NCI-H446 treated with DMSO at 0.1 percent for 48 hours (cell line): ENCODE measurements at places on chromosomes 1 and 21.

DNA sequence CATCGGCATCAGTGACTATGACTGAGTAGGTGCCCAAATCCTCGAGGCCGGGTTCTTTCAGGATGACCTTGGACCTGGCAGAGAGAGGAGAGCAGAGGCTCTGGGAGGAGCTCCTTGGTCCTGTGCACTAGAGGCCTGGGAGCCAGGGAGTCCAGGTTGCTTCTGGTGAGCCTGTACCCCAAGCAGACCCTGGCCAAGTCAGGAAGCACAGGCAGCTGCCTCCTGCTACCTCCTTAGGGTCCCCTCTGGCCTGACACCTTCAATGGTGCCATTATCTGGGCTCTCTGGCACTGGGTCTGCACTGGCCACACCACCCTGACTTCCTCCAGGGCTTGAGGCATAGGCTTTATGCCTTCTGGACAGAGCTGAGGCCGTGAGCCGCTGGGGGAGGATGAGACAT, 37.7 kb downstream of the MYOM3 start:
- DNase-seq, result no peak

GRCh38 chr1:58432851-58433668, 113.5 kb downstream of the OMA1 start:
- DNase-seq, result peak; percentile 74

GRCh38 chr1:23100074-23100748, 68.4 kb downstream of the LUZP1 start:
- peak; percentile 81 for DNase-seq

DNA sequence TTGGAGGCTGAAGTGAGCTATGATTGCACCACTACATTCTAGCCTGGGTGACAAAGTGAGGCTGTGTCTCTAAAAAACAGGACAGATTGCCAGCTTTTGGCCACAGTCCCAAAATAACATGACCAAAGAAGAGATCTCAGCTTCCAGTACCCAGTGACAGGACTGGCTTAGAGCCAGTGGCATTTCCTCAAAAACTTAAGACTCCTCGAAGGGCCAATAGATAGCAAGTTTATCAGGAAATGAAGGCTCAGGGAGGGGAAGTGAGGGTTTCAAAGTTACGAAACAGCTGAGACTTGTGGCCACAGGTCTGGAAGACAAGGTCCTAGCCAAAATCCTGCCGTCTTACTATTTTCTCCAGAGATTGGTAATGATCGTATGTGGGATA, 6.3 kb upstream of the TMEM39B start:
- peak; percentile 19 for DNase-seq

GRCh38 chr1:235663628-235664027, 14.0 kb upstream of the GNG4 start:
- no peak for DNase-seq

DNA sequence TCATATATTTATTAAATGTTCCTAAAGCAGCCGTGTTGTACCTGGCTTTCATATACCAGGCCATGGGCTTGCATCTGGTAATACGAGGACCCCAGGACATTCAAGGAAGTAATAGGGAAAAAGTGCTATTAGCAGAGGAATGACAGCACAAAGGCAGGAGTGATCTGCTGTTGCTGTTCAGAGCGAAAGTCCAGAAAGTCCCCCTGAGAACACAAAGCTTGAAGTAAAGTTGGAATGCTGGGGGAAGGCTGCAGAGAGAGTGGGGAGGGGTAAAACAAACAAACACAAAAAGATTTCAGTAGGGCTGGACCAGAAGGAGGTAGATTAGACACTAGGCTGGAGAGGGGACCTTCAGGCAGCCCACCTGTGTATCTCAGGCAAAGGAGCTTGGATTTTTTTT, 94.6 kb upstream of the C8B start:
- DNase-seq, result no peak

DNA sequence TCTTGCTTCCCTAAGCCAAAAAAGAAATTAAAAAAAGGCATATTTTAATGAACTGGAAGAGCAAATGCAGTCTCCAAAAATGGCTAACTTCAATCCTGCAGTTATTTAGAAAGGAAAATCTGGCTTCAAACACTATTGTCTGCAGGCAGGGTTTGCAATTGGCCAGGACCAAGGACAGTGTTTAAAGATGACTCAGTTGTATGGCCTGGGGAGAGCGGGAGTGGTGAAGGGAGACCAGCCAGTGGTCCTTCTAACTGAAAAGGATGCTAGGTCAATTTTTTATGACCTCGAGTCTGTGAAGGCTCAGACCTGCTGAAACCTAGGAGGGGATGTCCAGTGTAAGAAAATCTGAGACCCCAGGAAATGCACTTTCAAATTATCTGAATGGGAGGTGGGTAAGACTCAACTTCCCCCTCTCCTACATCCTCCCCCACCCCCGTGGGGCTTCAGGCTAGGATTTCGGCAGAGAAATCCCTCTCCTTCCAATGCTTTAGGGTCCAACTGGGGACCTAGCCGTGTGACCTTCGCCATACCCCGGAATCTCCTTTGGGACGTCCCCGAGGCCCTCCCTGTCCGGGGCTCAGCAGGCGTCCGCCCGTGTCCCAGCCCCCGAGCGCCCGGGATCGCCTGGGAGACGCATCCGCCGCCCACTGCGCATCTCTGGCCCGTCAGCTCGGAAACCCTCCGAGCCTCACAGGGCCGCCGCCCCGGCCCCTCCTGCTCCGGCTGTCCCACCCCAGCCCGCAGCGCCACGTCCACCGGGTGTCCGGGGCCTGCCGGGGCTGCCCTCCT, 602 bp upstream of the RIMKLA start:
- no peak for DNase-seq

- DNase-seq, result peak; percentile 30
Measured at GRCh38 chr1:193019442-193020026, 39.6 kb downstream of the UCHL5 start.

DNA sequence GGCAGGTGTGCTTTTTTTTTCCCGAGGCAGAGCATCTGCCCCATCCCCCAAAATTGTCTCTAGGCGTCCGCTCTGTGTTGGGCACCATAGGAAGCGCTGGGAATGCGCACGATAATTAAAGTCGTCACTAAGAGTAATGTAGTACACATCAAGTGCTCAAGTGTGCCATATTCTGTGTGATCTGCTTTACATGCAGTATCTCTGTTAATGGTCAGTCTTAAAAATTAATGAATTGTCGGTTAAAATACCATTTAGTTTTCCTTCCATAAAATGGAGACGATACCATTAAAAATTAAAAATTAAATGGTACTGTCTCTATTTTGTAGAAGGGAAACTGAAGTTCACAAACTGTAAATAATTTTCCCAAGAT, 544 bp upstream of the CCT8 start:
- no peak for DNase-seq

- no peak for DNase-seq
Measured at GRCh38 chr1:62070384-62071011, 124.2 kb upstream of the L1TD1 start.

- DNase-seq, result no peak
Measured at GRCh38 chr1:69836971-69837636, 269.4 kb downstream of the LRRC7 start.

DNA sequence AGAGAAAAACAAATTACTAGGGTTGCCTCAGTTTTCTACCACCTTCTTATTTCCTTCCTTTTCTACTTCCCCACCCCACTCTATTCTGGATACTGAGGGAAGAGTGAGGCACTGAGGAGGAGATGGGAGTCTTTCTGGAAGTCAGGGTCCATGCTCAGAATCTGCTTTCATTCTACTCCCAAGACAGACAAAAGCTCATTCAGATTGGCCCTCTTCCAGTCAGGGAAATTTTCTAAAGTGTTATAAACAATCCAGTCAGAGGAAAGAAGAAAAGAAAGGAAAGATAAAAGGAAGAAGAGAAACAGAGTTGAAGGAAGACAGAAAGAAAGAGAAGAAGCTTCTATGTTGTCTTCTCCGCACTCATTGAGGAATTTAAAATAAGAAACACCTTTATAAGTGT, 228.6 kb downstream of the COP1 start:
- no peak for DNase-seq

DNA sequence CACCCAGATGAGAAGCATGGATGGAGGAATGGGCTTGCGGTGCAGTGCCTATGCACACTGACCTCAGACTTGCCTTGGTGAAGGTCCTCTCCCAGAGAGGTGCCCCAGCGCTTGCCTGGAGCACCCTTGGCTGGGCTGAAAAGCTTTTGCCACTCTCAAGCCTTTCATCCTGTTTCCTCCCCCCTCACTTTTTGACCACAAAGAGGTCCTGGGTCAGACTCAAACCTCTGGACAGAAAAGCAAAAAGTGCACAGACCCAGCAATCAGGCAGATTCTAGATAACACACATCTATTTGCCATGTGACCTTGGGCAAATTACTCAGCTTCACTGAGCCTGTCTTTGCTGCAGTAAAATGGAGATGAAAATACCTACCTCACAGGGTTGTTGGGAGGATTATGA, 7.3 kb downstream of the TMEM35B start:
- DNase-seq, result no peak

DNA sequence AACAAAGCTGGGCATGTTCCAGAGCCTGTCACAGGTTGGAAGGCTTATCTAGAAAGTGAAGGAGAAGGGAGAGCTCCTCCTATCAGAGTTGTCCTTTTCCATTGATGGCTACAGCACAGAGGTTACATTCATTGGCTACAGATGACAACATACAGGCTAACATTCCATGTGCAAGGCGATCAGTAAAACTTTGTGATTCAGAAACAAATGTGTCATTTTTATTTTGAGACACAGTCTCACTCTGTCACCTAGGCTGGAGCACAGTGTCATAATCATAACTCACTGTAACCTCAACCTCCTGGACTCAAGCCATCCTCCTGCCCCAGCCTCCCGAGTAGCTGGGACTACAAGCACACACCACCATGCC, 32.6 kb downstream of the TRIM67 start:
- no peak for DNase-seq

DNA sequence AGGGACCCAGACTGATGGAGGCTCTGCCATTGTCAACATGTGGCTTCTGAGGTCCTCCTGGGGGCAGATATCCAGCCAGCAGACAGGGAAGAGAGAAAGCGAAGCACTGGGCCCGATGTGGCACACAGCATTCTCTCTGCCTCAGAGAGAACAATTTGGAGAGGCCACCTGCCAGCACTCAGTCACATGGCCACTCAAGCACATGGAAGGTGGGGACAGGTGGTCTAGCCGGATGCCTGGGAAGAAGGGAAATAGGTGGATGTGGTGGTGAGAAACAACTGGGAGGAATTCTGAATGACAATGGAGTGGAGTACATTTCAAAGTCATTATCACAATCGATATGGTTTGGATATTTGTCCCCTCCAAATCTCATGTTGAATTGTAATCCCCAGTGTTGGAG, 109.0 kb downstream of the UBE2U start:
- DNase-seq, result no peak

DNA sequence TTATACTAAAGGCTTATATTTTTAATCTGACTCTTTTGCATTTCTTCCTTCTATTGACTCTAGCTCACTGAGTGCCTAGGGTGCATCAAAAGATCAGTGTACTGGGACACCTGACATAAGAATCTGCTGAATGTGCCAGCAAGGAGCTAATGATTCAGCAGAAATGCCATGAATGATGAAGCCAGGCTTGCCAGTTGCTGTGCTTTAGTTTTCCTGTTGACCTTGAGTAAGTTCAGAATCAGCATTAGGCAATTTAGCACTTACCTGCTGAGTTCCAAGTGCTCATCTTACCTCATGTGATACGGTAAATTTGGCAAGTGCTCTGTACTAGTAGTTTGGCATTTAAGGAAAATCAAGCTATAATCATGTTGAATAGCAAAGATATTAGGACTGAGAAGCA, 523.2 kb upstream of the B3GALT2 start:
- no peak for DNase-seq

DNA sequence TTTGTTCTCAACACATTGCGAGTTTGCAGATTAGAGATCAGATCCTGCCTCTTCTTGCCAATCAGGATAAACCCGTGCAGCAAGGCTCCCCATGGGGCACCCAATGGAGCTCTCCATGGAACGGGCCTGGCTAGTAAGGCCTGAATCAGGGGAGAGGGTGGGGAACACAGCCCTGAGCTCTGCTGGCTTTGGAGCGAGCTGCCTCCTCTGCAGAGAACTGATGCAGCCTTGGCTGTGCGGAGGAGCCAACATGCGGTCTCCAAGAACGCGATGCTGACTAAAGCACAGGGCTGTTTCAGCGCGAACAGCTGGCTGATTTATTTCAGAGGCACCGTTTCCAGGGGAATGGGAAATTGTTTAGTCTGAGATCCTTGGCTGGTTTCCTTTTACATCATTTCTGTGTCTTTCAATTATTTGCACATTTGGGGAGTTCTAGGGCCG, 139.7 kb downstream of the TSEN15 start:
- DNase-seq, result peak; percentile 58

- DNase-seq, result no peak
Measured at GRCh38 chr1:7719468-7720094, 51.5 kb upstream of the VAMP3 start.

- DNase-seq, result no peak
Measured at GRCh38 chr1:159791461-159791860, 10.7 kb downstream of the DUSP23 start.

DNA sequence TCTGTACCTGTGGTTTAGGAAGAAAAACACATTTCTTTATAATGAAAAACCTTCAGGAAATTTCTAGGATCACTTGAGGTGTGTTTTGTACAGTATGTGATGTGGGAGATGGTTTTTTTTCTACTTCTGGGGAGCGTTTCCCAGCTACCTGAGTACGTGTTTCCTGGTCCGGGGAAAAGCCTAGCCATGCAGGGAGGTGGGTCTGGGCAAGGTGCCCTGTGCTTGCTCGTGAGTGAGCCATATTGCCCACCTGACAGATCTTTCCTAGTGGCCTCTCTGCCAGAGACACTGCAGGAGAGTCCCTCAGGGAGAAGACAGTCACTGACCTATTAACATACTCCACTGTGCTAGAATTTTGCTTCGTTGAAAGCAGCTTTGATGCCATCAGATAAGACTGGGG, 41.3 kb downstream of the TRPM2 start:
- no peak for DNase-seq

GRCh38 chr21:41604583-41605041, 96.7 kb upstream of the TMPRSS2 start:
- DNase-seq, result no peak

DNA sequence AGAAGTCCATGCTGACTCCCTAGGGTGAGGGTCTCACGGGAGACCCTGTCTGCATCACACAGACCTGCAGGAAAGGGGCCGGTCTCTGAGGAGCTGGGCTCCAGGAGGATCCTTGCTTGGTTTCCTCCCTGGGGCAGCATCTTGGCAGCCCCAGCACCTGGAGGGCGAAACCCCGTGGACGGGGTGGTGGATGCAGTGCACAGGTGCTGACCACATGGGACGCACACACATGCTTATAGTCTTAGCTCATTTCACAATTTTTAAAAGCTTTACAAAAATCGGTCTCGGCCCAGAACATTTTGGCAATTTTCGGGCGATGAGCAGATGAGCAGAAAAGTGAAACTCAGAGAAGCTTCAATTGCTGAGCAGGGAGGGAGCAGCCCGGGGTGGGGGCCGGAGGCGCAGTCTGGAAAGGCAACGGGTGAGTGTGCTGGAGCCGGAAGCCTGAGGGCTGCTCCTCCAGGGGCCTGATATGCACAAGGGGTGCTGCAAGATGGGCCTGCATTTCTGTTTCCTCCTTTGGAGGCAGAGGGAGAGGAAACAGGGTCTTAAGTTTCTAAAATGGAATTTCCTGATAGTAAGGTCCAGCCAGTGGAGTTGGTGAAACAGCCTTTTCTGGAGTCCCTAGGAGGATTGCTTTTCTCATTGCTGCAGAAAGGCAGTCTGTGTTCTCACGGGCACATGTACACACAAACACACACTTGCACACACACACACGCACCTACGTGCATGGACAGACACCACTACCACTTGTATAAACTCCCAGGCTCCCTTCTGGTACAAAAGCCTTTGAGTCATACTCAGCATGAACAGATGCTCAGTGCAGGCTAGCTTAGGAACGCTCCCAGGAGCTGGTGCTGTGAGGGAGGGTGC, 60.6 kb downstream of the SCCPDH start:
- peak; percentile 5 for DNase-seq
